ENCODE measurements at places on chromosomes 7 and 10.

- no peak for DNase-seq
Observed at GRCh38 chr10:16437540-16437894, 707 bp downstream of the PTER start.

DNA sequence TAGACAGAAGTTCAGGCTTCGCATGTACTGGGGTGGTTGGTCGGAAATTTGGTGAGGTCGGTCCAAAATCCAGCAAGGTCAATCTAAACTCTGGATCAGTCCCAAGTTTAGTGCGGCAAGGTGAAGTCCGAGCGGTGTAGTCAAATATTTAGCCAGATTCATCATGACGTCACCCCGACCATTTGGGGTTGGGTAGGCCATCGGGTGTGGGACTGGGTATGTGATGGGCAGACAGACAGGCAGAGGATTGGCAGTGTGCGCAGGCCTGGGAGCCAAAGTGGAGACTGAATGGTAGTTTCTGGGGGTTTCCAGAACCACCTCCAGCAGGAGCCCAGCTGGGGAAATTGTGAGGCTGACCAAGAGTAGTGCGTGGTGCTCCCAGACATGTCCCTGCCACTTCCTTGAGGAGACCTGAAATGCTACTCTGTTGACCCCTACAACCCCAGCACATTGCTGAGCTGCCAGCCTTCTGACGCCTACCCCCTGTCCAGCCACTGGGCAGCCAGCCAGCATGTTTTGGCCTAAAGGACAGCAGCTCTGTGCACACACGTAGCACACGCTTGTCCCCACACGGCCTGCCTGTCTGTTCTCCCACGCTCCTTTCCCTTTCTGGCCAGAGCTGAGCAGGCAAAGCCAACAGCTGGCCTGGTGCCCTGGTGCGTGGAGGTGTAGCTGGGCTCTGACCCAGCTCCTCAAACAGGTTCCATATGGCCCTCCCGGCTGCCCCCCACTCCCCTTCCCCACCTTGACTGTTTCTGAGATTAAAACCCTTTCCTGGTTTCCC, 55.9 kb downstream of the FAM241B start:
- no peak for DNase-seq

- DNase-seq: no peak
Observed at GRCh38 chr7:75621124-75621523, 117.6 kb downstream of the HIP1 start.

- DNase-seq: no peak
Observed at GRCh38 chr7:132782777-132783640, 206.7 kb upstream of the PLXNA4 start.

DNA sequence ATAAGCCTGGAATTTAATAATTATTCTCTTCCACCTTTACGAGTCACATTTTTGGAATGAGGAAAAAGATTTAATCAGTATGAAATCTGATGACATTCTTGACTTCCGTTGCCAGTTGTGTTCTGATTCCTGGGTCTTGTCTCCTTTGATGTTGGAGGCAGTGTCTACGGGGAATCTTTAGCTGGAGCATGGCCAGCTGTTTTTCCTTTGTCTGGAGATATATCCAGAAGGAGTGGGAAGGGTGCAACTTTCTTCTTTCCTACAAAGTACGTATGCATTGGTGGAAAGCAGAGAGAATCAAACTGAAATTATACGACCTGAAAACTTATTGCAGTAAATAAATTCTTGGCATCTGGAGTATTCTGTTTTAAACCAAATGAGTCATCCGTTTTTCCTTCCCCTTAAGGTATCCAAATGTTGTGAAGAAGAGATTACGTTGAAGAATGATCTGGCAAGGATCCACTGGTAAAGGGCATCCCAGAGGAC, 6.9 kb upstream of the GNG11 start:
- DNase-seq: no peak

DNA sequence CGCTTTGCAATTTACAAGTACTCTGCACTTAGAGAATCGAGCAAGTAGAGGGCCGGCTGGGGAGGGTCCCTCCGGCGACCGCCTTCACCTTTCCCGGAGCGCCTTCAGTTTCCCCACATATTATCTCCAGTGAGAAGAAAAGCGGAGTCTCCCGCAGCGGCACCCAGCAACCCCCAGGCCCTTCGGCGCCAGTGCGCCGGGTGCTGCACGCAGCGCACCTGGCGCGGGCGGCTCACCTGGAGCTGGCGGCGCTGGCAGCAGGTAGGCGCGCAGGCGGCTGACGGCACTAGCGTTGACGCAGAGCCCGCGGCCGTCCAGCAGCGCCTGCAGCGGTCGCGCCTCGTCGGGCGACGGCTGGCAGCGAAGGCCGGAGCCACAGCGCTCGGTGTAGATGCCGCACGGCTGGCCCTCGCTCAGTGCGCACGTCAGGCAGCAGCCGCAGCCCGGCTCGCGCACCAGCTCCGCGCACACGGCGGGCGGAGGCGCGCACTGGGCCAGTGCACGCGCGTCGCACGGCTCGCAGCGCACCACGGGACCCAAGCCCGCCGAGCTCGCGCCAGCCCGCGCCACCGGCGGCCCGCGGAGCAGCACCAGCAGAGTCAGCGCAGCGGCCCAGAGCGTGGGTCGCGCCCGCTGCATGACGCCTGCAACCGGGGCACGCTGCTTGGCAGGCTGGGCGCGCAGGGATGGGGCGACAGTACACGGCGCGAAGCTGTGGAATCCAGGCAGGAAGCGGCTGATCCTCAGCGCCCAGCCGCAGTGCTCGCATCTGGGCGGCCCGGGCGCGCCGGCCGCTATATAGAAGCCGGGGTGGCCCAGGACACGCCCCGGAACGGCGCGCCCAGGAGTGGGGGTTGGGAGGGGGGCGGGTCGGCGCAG, at the start of gene IGFBP3:
Gene IGFBP3, minus strand, starts transcription at position 771 of the 879 bp plus-strand sequence. Its CDS starts 132 bp downstream, at position 639.
- no peak for DNase-seq

DNA sequence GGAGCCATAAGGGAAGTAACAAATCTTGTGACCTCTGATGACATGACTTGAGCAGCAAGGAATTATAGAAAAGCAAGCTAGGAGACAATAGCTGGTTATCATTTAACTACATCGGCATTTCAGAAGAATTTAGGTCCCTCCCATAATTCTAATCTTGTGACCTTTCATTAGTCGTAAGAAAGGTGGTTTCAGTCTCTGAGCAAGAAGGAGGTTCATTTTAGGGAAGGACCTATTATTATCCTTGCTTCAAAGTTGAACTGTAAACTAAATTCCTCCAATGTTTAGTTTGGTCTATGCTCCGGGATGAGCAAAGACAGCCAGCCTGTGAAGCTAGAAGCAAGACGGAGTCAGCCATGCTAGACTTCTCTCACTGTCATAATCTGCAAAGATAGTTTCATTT, 159.6 kb downstream of the SLC16A9 start:
- DNase-seq: no peak

DNA sequence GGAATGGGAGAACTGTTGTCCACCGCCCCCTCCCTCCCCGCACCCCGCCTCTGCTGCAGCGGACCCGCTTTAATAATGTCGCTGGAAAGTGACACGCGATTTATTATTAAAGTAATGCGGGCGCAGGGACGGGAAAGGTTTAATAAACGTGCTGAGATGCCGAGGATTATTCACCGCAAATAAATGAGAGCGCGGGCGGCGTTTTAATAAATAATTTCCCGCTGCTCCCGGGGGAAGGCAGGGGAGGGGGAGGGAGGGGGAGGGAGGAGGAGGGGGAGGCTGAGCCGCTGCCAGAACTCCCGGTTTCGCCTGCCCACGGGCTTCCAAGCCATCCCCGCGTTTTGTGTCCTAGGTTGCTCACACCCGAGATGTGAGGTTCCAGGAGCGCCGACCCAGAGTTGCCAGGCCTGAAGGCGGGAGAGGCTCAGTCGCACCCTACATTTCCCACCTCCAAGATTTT, 5.1 kb downstream of the KAZALD1 start:
- DNase-seq: no peak

DNA sequence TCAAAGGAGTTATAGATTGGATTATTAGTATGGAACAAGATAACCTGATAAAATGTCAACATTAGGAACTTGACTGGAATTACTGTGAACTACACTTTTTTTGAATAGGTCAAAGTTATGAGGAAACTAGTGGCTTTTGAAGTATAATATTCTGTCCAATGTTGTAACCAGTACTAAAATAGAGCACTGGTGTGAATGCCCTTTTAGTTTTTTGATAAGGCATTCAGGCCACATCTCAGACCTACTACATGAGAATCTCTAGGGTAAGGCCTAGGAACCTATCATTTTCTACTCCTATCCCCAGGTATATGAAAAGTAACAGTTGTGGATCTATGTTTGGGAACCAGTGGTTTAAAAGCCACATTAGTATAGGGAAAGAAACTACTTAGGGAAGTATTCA, 16.4 kb downstream of the KMT2E start:
- no peak for DNase-seq

- DNase-seq: no peak
Observed at GRCh38 chr10:102131286-102132170, 1.3 kb upstream of the PPRC1 start.

GRCh38 chr10:95837783-95838182, 70.0 kb upstream of the CC2D2B start:
- DNase-seq: no peak

GRCh38 chr10:361203-362081, 226.2 kb downstream of the ZMYND11 start:
- DNase-seq: no peak

DNA sequence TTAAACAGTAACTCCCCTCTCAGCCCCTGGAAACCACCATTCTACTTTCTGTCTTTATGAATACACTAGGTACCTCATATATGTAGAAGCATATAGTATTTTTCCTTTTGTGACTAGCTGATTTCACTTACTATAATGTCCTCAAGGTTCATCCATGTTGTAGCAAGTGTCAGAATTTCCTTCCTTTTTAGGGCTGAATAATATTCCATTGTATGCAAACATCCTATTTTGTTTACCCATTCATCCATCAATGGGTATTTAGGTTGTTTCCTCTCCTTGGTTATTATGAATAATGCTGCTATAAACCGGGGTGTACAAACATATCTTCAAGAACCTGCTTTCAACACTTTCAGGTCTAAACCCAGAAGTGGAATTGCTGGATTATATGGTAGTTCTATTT, 125.3 kb downstream of the SGMS1 start:
- no peak for DNase-seq

DNA sequence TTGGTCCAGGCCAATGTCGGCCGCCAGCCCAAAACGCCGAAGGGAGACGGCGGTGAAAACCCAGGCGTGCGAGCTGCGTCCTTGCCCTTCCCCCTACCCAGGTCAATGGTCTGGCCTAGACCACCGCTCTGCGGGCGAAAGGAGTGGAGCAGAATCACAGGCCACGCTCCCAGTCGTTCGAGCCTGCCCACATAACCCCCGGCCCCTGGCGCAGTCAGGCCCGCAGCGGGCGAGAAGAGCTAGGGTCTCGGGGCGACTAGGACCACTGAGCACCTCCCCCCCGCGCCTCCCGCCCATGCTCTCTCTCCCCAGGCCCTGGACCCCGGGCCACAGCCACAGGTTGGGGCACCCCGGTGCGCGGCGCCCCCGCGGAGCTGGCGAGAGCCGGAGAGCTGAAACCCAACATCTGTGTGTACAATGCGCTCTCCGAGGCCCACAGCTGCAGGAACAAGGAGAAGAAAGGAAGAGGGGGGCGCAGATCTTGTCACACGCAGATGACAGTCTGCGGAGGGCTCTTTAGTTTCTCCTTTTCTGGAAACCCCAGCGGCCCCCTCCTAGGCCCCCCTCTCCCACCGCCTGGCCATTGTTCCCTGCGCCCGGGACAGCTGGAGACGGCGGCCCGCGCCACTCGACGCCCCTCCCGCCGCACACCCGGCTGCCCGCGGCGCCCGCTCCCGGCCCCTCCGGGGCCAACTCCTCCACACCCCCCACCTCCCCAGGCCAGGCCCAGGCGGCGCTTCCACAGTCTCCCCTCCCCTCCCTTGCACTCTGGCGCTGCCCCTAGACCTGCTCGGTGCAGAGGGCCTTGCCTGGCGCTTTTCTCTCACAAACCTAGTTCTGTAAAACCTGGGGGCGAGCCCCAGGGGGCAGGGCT, 355.0 kb downstream of the DNAJB6 start:
- no peak for DNase-seq

GRCh38 chr7:121913947-121914675, 41.1 kb downstream of the PTPRZ1 start:
- no peak for DNase-seq

DNA sequence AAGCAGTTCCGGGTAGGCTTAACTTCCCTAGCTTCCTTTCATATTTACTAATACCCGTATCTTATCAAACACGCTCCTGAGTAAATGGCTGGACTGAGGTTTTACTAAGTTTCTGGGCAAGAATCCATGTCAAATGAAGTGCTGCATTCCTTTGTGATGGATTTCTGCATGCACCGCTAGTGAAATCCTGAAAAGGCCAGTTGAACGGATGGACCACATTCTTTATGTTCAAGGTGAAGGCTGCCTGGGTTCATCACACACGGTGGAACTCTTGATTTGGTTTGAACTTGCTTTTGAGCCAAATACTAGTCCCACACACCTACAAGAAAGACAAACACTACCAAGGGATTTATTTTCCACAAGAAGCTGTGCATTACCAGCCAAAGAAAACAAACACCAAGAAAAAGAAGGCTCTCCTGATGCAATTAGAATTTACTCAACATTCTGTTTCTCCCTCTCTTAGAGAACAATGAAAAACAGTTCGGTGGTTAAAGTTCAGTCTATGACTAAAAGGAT, 255.0 kb upstream of the SEMA3C start:
- DNase-seq: no peak

GRCh38 chr7:148264933-148265557, 325.5 kb upstream of the C7orf33 start:
- DNase-seq: no peak

DNA sequence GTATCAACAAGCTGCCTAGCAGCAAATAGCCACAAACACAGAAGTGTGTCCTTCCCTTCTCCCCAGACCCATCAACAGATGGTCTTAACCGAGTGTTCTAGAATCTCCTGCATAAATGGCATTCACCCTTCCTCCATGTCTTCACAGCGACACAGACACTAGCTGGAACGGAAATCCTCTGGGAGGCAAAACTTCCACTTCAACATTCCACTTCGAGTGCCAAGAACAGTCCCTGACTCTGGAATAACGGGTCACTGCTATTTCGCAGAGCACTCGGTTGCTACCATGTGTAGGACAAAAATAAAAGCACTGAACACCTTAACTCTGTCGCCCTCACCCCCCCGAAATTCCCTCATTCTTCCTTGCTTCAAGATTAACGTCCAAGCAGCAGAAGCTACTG, 65.1 kb downstream of the SFMBT2 start:
- no peak for DNase-seq

GRCh38 chr7:84194484-84195271, at the start of gene SEMA3A:
Gene SEMA3A (minus strand): TSS chr7:84194789. CDS start chr7:84194586, 203 bp downstream.
- peak; percentile 22 for DNase-seq

- DNase-seq: peak; percentile 2
Observed at GRCh38 chr7:27586825-27587224, 75.9 kb downstream of the HIBADH start.

GRCh38 chr10:92264249-92264648, 26.6 kb downstream of the CPEB3 start:
- no peak for DNase-seq
